Non-pigmented ciliary epithelial cell (primary cell): ENCODE measurements at places on chromosomes 12 and 14.

- DNase-seq: no peak
Observed at GRCh38 chr12:33575346-33575745, 135.7 kb upstream of the SYT10 start.

DNA sequence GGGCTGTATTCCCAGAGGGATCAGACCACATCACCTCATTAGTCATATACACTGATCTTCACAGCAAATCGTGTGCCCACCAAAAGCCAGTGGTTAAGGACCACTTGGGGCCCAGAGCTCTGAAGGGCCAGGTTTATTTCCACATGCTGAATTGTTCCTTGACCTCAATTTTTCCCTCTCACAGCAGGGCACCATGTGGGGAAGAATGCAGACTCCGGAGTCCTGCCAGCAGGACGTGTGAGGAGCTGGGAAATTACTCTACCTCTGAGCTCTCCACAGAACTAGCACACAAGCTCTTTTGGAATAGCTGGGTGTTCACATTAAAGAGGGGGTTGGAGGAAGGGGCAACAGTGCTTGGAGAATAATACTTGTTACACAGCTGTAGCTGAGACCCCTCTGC, 57.6 kb upstream of the SEL1L start:
- DNase-seq: no peak

DNA sequence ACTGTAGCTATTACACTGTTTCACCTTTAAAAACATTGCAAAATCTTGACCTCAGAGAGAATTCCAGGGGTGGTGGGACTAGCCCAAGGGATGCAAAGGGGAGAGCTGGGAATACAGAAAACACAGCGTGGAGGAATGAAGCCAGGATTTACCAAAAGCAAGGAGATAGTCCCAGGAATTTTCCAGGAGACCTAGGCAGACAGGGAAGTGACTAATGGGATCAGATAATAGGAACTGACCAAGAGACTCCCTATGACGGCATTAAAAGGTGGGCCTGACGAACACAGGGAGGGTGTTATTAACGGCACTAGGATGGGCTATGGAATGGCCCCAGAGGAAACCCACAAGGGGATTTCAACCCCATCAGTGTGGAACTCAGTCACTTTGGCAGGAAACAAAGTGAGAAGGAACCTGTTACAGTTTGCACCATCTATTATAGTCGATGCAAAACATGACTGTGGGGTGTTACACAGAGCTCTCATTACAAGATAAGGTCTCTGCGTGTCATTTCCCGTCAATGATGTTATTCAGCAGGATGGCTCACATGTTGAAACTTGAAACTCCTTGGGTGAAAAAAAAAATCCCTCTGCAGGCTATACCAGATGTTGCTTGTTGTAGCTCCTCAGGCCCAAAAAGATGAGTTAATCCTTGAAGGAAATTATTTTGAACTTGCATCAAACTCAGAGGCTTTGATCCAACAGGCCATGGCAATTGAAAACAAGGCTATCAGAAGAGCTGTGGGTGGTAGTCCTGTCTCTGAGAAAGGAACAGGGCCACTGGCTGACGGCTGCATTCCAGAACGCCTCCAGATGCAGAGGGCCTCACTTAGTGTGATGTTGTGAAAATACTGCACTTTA, 58.7 kb downstream of the DRAM1 start:
- peak; percentile 95 for DNase-seq

DNA sequence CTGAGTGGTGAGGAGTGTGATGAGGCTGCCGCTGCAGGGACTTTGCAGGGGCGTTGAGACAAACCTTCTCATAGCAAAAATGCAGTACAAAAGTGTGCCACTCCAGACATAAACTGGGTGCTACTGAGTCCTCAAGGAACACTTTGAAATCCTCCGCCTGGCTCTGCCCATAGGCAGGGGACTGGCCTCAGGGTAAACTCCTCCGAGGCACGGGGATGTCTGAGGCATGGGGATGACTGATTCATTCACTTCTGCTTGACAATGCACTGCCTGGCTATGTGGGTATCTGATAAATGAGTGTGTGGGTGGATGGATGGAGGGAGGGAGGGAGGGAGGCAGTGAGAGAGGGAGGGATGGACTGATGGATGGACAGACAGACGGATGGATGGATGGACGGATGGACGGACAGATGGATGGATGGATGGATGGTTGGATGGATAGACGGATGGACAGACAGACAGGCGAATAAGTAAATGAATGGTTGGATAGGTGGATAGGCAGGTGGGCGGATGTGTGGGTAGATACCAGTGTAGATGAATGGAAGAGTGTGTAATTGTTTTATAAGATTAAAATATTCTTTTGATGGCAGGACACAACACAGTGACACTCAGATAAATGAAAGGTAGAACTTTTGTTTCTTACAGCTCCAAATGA, 2.1 kb upstream of the BDKRB2 start:
- no peak for DNase-seq

- no peak for DNase-seq
Observed at GRCh38 chr12:112190231-112191025, 65.1 kb downstream of the TRAFD1 start.

DNA sequence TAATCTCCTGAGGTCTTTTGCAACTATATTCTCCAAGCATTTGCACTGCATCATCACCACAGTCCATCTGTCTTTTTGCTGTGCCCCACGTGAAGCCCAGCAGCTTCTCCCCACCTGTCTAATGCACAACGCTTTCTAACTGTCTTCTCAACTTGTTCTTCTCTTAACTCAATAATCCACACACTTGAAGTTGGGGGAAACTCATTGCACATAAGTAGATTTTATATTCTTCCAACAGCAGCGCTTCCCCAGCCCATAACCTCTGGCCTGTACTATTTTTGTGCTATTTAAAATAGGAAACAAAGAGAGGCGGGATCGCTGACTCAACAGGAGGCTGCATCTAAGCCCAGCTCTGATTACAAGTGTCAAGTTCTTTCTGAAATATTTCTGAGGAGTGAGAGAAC, 226.7 kb downstream of the GXYLT1 start:
- no peak for DNase-seq

- DNase-seq: no peak
Observed at GRCh38 chr14:72332046-72332445, 399.8 kb downstream of the RGS6 start.

DNA sequence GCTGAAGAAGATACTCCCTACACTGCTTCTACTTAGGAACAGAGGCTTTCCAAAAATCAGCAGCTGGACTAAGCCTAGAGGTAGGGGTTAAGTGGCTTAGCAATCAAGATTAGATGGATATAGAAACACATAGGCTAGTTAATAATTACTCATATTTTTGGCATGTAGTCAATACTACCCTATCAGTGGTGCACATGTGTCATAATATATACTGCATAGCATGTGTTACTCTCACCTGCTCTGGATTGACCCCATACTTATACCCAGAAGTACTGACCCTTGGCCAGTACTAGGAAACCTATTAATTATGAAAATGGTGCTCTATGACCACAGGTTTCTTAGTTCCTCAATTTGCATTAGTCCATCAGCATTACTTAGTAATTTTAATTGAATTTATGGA, 528.4 kb upstream of the LMO3 start:
- no peak for DNase-seq

DNA sequence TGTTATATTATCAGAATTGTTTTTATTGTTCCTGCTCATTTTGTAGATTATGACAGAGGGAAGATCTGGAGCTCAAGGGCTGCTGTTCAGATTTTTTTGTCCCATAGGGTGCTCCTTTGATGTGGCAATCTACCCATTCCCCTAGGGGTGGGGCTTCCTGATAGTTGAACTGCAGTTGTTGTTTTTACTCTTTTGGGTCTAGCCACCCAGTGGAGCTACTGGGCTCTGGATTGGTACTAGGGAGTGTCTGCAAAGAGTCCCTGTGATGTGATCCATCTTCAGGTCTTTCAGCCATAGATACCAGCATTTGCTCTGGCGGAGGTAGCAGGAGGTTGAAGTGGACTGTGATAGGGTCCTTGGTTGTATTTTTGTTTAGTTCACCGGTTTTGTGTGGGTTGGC, 57.9 kb upstream of the SLCO1B1 start:
- no peak for DNase-seq

GRCh38 chr14:61051051-61051450, 70.0 kb downstream of the SLC38A6 start:
- no peak for DNase-seq

GRCh38 chr12:12449533-12450025, 92.7 kb downstream of the BORCS5 start:
- no peak for DNase-seq

- no peak for DNase-seq
Observed at GRCh38 chr12:65266408-65266807, 12.1 kb upstream of the MSRB3 start.

DNA sequence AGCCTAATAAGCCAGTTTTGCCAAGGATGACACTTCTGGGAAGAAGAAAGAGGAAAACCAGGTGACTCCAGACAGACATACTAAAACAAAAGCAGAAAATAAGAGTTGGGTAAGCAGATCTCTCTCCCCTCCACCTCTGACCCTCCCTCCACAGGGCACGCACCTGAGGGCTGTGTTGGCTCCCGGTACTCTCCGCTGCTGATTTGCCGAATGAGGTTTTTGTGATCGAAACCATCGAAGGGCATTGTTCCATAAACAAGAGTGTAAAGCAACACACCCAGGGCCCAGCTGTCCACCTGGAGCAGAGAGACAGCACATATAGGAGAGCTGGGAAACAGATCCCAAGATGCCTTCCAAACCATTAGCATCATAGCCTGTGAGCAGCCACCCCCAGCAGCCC, 68.1 kb downstream of the NUAK1 start:
- no peak for DNase-seq

DNA sequence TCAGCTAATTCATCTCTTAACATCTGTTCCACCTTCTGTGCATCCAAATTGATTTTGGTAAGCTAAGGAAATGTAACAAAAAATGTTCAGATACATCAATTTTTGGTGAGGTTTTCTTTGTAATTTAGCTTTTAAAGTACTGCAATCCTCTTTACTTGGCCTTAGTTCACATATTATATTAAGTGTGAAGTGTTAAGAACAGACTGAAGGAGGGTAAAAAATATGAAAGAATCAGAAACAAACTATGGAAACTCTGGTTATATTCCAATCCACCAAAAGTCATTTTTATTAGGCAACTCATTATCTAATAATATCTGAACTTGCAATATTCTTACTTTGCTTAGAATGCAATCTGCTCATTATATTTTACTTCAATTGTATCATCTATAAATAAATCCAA, 49.1 kb downstream of the CEP290 start:
- no peak for DNase-seq

- no peak for DNase-seq
Observed at GRCh38 chr12:90013409-90013808, 304.8 kb upstream of the ATP2B1 start.

DNA sequence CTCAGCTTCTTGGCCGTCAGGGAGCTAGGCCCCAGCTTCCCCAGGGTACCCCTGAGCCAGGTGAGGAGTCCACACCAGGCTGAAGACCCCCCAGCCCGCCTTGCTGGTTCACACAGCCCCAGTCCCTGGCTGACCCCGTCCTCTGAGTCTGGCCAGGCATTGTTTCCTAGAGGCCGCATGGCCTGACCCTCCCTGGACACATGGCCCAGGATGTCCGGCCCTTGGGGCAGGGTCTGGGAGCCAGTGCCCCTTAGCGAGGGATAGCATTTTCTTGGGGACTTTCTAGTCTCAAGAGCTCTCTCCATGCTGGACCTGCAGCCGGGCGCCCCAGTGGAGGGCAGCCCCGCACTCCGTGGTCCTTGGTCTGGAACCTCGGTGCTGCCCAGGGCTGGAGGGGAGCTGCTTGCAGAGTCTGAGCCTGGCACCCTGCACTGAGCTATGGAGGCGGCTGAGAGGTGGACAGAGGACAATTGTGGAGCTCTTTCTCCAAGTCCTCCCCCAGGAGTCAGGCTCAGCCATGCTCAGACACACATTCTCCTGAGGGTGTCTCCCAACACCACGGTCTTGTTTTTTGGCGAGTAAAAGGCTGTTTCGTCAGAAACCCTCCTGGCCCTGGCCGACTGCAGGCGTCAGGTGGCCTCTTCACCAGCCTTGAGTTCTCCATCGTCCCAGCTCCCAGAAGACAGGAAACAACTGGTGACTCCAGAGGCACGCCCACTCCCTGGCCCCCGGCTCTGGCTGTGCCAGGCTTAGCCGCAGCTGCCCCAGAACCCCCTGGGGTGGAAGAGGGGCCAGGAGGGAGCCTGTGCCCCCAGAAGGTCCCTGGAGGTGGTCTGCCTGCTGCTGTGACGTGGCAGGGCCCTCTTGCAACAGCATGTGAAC, 17.6 kb upstream of the CRIP2 start:
- no peak for DNase-seq

DNA sequence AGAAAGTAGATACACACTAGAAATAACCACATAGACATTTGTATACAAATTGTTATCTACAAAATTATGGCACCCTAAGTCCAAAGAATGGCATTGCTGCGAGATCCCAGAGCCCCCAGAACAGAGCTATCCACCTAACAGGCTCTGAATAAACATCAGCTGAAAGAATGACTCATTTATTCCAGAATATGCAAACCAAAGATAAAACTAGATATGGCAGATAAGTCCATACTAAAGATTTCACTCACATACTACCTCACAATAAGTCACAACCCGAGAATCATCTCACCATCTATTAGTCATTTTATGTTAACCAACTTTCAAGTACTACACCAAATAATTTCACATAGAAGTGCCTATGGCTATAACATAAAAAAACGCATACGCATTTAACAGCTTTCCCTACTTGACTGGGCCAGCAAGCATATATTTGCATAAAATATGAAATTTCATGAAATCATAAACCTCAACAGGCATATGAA, 5.6 kb downstream of the CNIH1 start:
- DNase-seq: peak; percentile 76

- DNase-seq: no peak
Observed at GRCh38 chr14:58265401-58265800, 20.8 kb downstream of the PSMA3 start.

- DNase-seq: no peak
Observed at GRCh38 chr12:62730649-62731048, 204.3 kb downstream of the PPM1H start.

DNA sequence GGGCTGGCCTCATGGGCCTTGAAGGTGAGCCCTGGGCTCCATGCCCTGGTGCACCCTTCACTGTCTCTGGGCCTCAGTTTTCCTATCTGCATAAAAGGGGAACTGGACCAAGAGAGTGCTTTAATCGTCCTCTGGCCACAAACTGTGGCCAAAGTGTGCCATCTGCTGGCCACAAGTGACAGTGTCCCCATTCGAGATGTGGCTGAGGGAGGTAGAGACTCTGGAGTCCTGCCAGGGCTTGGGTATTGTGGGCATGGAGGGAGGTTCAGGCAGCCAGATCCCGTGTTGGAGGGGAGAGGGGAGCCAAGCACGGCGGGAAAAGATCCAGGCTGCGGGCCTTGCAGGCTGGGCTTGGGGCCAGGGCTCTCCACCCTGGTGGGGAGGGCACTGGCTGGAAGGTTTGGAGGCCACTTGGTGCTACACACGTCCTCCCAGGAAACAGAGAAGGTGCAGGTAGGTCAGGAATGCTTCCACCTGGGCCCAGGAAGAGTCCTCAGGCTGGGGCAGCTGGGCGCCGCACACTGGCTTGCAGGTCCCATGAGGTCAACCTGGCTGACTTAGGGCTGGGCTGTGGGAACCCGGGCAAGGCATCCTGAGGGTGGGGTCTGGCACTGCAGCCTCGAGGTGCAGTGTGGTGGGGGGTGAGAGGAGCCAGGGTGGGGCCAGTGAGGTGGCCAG, 7.3 kb upstream of the KIF26A start:
- no peak for DNase-seq
